ENCODE measurements at places on chromosomes 16 and 17.

- no peak for DNase-seq
Measured at GRCh38 chr17:59356543-59357218, 25.2 kb downstream of the YPEL2 start.

GRCh38 chr17:55289106-55289446 lies 24.3 kb downstream of the HLF start:
- no peak for DNase-seq

DNA sequence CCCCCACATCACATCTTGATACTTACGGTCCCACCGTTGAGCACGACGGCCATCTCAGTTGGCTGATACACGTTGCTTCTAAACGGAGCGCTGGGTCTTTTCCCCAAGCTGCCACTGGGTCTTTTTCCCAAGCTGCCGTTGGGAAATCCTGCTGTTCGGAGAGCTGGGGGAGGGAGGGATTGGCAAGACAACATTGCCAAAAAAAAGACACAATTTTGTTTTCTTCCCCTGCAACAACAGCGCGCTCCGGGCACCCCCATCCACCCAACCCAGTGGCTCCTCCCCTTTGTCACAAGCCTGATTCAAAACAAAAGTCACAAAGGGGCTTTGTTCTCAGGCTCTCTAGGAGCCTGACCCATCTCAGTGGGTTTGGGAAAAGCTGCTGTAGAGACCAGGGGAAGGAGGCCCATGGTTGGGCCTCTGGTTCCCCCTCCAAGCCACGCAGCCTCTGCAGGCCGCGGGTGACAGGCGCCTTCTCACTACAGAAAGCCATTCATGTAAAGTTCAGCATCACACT lies 22.8 kb downstream of the GPRC5B start:
- no peak for DNase-seq

DNA sequence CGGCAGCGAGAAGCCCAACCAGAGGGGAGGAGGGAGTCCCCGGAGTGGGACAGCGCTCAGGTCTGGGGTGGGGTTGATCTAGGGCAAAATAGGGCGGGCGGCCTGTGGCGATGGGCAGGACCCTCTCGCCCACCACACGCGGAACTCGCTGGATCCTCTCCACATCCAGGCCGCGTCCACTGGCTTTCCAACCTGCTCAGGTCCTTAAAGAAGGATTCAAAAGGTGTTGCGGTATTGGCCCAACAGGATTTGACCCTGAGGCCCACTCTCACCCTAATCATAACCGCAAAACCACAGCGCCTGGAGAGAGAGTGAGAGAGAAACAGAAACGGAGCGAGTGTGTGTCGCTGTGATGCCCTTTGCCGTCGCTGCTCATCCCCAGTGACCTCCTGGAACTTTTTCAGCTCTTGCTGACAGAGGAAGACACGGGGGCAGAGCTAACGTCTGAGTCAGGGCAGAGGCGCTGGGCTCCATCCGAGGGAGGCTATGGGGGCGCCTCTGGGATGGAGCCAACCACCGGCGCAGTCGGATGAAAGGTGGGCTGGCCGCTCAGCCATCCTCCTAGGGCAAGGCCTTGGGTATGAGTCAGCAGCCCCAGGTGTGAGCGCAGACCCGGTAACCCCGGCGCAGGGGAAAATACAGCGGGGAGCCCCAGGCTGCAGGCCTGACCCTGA lies 16.7 kb upstream of the OR1F1 start:
- DNase-seq = no peak

DNA sequence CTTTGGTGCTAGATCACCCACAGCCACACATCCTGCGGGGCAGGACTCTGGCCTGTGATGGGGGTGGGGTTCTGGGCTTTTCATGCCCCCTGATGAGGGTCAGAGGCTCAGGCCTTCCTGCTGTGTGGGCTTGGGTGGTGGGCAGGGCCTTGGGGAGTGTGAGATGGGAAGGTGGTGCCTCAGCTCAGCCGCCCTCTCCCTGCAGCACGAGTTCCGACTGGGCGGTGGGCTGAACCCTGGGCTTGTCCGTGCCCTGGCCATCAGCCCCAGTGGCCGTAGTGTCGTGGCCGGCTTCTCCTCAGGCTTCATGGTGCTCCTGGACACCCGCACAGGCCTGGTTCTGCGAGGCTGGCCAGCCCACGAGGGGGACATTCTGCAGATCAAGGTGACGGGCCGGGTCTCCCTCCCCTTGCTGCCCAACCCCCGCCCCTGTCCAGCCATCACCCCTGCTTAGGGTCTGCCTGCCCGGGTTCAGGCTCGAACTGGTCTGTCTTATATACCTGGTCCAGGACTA lies 6.8 kb upstream of the SERPINF2 start:
- DNase-seq = no peak

- DNase-seq = peak; percentile 70
Measured at GRCh38 chr17:7280519-7281073, 922 bp upstream of the SLC2A4 start.

GRCh38 chr17:27535178-27535928 lies 79.1 kb downstream of the KSR1 start:
- DNase-seq = no peak

Measured in NCI-H446 (cell line).